ENCODE measurements at places on chromosomes 6 and 20. TPM values are rescaled to one million over a fixed set of nuclear protein-coding genes. Genes with fewer than 3 reads are reported as not detected.
A peak's percentile ranks its signal among the peaks of the same experiment; 100 is the strongest.

- no peaks in the 10 kb centered on the region for H3K36me3 ChIP-seq
- no peak overlapping the region for H3K27ac ChIP-seq
- peaks cover 10% of the 10 kb centered on the region for H3K4me1 ChIP-seq
- DNase-seq, result peak; percentile 61
These were observed 47.4 kb upstream of the STX16 start for GRCh38 chr20:58603721-58604120.

- peaks cover 5% of the 10 kb centered on the region for H3K4me1 ChIP-seq
- H3K36me3 ChIP-seq, result no peaks in the 10 kb centered on the region
- H3K27me3 ChIP-seq, result peaks cover 6% of the 10 kb centered on the region
- DNase-seq, result peak; percentile 87
These were observed 14.3 kb upstream of the SPAG4 start for GRCh38 chr20:35600993-35601973.

The BANF2 gene
- total RNA-seq, result not detected

DNA sequence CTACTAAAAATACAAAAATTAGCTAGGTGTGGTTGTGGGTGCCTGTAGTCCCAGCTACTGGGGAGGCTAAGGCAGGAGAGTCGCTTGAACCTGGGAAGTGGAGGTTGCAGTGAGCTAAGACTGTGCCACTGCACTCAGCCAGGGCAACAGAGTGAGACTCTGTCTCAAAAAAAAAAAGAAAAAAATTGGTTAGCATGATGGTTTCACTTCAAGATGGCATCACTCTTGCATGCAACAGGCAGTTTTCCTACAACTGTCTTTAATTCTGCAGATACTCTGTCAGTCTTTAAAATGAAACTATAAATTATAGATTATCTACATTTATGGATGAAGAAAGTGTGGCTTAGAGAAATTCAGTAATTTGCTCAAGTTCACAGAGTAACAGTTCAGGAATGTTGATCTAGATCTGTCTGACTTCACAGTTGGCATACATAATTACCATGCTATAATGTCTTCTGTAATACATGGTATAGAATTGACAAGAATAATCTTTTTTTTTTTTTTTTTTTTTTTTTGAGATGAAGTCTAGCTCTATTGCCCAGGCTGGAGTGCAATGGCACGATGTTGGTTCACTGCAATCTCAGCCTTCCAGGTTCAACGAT lies 27.0 kb downstream of the ITCH start:
- peaks cover 10% of the 10 kb centered on the region for H3K36me3 ChIP-seq
- H3K27ac ChIP-seq, result peak overlapping the region; percentile 87
- peaks cover 58% of the 10 kb centered on the region for H3K4me1 ChIP-seq

DNA sequence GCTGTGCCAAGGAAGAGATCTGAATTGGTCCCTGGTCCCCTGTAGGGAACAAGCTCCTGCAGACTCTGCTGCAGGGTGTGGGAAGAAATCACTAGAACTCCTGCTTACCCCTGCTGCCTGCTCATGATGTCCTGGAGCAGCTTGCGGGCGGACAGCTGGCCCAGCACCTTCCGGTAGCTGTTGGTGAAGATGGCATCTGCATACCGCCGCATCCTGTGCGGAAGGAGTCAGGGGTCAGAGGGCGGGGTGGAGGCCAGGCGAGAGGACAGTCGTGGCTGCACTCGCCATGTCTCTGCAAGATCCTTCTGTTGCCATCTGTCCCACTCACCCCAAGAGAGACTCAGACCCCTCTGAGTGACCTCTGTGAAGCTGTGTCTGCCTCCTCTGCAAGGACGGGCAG lies 5.3 kb downstream of the GHRH start:
- no peaks in the 10 kb centered on the region for H3K4me1 ChIP-seq
- peaks cover 19% of the 10 kb centered on the region for H3K27me3 ChIP-seq
- no peak overlapping the region for H3K4me3 ChIP-seq
- DNase-seq, result no peak
- no peak overlapping the region for H3K27ac ChIP-seq

DNA sequence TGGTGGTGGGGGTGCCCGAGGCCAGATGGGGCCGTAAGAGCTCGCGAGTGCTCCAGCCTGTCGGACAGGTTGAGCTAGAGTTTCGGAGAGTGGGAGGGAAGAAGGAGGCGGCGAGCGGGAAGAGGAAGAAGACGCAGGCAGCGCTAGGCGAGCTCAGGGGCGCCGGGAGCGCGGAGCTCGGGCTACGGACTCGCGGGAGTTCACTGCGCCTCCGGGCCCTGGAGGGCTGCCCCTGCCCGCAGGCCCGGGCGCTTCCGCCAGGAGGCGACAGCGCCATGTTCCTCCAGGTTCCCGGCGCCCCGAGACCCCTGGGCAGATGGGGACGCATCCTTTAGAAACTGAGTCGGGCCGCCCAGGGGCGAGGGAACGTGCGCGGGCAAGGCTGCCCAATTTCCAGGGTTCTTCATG lies 984 bp downstream of the TFAP2C start:
- peak; percentile 96 for DNase-seq
- peak overlapping the region; percentile 41 for H3K27ac ChIP-seq
- peak overlapping the region; percentile 96 for H3K4me3 ChIP-seq
- peaks cover 17% of the 10 kb centered on the region for H3K36me3 ChIP-seq

GRCh38 chr6:155001482-155001881 lies 6.4 kb downstream of the TIAM2 start:
- H3K27ac ChIP-seq, result no peak overlapping the region
- no peaks in the 10 kb centered on the region for H3K36me3 ChIP-seq
- no peak overlapping the region for H3K4me3 ChIP-seq
- H3K27me3 ChIP-seq, result no peaks in the 10 kb centered on the region
- 0 out of 2 replicates have a peak, but pooled peaks cover under 1% of the 10 kb centered on the region for H3K4me1 ChIP-seq

DNA sequence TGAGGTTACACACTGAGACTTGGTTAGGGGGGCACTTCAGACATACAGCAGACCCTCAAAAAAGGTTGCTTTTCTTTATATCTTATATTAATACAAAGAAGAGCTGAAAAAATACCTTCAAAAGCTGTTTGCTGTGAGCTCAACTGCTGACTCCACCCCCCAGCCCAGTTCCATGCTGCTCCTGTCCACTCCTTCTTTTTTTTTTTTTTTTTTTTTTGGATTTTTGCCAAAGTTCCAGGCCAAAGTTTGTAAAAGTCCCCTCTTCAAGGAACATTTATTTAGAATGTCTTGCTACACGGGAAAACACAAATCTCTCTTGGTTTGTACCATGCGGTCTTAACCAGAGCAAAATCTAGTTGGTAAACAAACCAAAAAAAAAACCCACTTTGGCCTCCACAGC lies 85.3 kb upstream of the AKAP12 start:
- no peak overlapping the region for H3K4me3 ChIP-seq
- DNase-seq, result peak; percentile 34
- no peaks in the 10 kb centered on the region for H3K4me1 ChIP-seq

DNA sequence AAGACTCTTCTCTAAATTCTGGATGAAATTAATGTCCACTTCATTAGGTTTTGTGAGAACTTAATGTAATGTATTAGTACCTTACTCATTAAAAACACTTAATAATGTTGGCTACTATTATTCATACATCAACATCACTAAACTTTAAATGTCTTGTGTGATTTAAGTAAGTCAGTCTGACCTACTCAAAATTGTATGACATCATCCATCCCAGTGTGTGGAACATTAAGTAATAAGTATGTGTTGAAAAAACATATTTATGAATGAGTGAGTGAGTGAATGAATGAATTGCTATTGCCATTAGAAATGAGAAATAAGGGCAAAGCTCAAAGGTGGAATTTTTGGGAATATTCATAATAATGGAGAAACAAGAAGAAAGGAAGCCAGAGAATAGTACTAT lies 285.8 kb downstream of the HTR1B start:
- no peak overlapping the region for H3K27ac ChIP-seq
- H3K36me3 ChIP-seq, result no peaks in the 10 kb centered on the region
- H3K4me1 ChIP-seq, result peaks cover 4% of the 10 kb centered on the region

The ADAM33 gene
- 53.1 TPM for total RNA-seq

DNA sequence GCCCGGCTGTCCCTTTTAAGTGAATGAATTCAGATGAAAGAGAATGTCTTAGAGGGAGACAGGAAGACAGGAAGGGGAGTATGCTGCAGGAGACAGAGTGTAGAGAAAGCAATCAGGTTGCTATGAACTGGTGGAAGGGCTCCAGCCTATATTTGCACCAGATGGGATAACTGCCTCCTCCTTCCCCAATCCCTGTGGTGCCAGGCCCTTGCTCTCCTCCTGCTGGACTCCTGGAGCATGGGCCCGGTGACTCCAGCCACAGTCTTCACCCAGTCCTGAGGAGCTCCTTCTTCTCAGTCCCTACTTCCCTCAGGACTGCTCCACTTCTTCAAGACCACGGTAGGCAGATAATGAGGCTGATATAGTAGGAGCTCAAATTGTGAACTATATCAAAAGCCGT lies 91.8 kb downstream of the TMEM200A start:
- H3K27me3 ChIP-seq, result no peaks in the 10 kb centered on the region
- DNase-seq, result peak; percentile 61
- H3K27ac ChIP-seq, result no peak overlapping the region
- H3K36me3 ChIP-seq, result no peaks in the 10 kb centered on the region
- H3K4me1 ChIP-seq, result peaks cover 15% of the 10 kb centered on the region
- no peak overlapping the region for H3K4me3 ChIP-seq

The KIF6 gene
- total RNA-seq, result 0.51 TPM

- no peak overlapping the region for H3K27ac ChIP-seq
- no peaks in the 10 kb centered on the region for H3K27me3 ChIP-seq
These were observed 77.3 kb downstream of the TRMT11 start for GRCh38 chr6:126063512-126064146.

The FAM83C gene
- total RNA-seq, result not detected

The MOXD1 gene
- 528 TPM for total RNA-seq

GRCh38 chr6:123997223-123997622 lies 193.6 kb downstream of the NKAIN2 start:
- DNase-seq, result no peak
- H3K4me3 ChIP-seq, result no peak overlapping the region
- no peaks in the 10 kb centered on the region for H3K36me3 ChIP-seq

The TAGAP gene
- total RNA-seq, result not detected

The GINS1 gene
- 2.9 TPM for total RNA-seq

- no peak overlapping the region for H3K27ac ChIP-seq
- no peak overlapping the region for H3K4me3 ChIP-seq
- no peaks in the 10 kb centered on the region for H3K27me3 ChIP-seq
- H3K4me1 ChIP-seq, result no peaks in the 10 kb centered on the region
These were observed 172.2 kb upstream of the CENPW start for GRCh38 chr6:126167726-126168125.

- peaks cover 4% of the 10 kb centered on the region for H3K36me3 ChIP-seq
- peak overlapping the region; percentile 72 for H3K4me3 ChIP-seq
- peak; percentile 72 for DNase-seq
- no peaks in the 10 kb centered on the region for H3K27me3 ChIP-seq
- no peaks in the 10 kb centered on the region for H3K4me1 ChIP-seq
- H3K27ac ChIP-seq, result peak overlapping the region; percentile 30
These were observed 5.3 kb downstream of the TP53TG5 start for GRCh38 chr20:45372646-45373352.

The ORC3 gene
- 34.7 TPM for total RNA-seq

GRCh38 chr20:46965477-46965876 lies 70.8 kb downstream of the EYA2 start:
- H3K4me1 ChIP-seq, result no peaks in the 10 kb centered on the region
- no peaks in the 10 kb centered on the region for H3K27me3 ChIP-seq
- no peaks in the 10 kb centered on the region for H3K36me3 ChIP-seq
- no peak overlapping the region for H3K4me3 ChIP-seq
- no peak for DNase-seq

DNA sequence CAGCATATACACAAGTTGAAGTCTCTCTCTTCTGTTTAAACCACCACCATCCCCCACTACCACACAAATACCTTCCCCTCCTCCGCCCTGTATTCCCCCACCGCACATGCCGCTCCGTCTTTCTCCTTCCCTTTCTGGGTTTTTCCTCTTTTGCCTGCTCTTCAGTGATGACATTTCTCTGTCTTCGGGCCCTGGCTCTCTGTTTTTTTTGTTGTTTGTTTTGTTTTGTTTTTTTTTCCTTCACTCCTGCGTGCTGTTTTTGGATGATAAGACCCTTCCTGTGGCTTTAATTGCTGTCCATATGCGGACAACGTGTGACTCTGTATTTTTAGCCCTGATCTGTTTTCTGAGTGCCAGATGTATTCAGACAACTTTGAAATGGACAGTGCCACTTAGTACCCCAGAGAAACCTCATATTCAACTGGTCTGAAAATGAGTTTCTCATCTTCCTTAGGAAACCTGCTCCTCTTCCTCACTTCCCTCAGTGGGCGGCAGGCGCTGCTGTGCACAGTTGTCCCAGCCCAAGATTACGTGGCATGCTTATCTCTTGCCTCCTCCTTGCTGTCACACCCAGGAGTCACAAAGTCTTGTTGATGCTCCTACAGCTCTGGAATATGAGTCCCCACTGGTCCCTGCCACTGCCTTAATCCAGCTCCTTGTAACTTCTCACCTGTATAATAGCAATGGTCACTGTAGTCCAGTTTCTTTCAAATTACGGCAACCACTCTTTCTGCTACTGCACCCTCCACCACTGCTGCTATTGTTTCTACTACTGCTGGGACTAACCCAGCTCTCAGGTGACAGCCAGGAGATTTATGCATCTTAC lies 8.2 kb downstream of the PPP1R14C start:
- no peaks in the 10 kb centered on the region for H3K27me3 ChIP-seq
- peaks cover 24% of the 10 kb centered on the region for H3K4me1 ChIP-seq
- no peak for DNase-seq
- H3K36me3 ChIP-seq, result no peaks in the 10 kb centered on the region

- H3K36me3 ChIP-seq, result no peaks in the 10 kb centered on the region
- H3K27me3 ChIP-seq, result no peaks in the 10 kb centered on the region
- peak; percentile 26 for DNase-seq
- H3K4me3 ChIP-seq, result peak overlapping the region; percentile 63
- H3K4me1 ChIP-seq, result peaks cover 18% of the 10 kb centered on the region
These were observed 929 bp upstream of the CENPB start for GRCh38 chr20:3787324-3788014.

- no peak for DNase-seq
- H3K27me3 ChIP-seq, result no peaks in the 10 kb centered on the region
- H3K4me1 ChIP-seq, result peaks cover 16% of the 10 kb centered on the region
- no peak overlapping the region for H3K27ac ChIP-seq
- H3K36me3 ChIP-seq, result no peaks in the 10 kb centered on the region
These were observed 168.9 kb downstream of the FRK start for GRCh38 chr6:115891750-115892149.

The UCKL1 gene
- 21.5 TPM for total RNA-seq
